ENCODE measurements at places on chromosomes 11 and 22.

DNA sequence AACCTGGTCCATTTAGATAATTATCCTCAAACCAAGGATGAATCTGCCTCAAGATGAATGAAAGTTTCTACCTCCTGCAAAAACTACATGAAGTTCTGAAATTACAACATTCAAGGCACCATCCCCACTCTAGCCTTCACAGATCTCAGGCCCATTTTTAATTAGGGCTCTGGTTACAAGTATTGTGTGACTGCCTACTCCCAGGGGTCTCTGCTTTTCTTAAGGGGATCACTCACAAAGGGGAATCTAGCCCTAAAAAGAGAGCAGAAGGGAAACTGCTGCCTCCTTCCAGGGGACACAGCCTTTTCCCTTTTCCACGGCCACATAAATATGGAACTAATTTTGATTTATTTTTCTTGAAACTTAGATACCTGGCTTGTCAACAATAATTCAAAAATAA, 17.4 kb upstream of the TMEM135 start:
- DNase-seq = no peak

GRCh38 chr22:41842996-41843970, 10.4 kb downstream of the SREBF2 start:
- DNase-seq = peak; percentile 48

- no peak for DNase-seq
Measured at GRCh38 chr11:10496296-10496936, 41.4 kb downstream of the AMPD3 start.

DNA sequence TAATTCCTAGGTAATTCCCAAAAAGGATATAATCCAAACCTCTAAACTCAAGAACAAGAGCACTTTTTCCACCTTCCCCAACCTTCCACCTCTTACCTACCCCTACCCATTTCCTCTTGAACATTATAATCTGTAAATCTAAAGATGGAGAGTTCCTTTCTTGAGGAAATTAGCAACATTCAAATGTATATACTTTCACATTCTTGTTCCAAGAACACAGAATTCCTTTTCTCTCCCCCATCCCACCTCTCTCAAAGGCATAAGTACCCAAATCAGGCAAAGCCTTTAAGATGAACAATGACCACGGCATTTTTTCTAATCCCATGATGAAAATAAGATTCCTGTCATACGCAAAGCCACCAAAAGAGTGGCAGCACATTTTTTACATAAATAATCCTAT, 18.3 kb downstream of the RRAS2 start:
- no peak for DNase-seq

DNA sequence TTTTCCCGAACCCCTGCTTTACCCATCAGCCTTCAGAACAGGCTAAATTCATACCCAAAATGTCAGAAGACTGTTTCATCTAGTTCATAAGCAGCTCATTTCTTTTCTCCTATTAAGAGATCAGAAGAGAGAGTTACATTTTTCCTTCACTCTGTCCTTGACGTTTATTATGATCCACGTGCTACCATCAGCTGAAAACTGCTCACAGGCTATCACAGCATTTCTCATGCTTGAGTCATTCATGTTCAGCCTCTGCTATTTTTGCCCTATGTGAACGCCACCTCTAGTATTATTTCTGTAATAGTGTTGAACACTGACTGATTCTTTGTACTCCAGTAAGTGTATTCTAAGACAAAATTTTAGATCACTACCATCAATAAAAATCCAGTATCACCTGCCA, 51.9 kb downstream of the SLC1A2 start:
- no peak for DNase-seq

DNA sequence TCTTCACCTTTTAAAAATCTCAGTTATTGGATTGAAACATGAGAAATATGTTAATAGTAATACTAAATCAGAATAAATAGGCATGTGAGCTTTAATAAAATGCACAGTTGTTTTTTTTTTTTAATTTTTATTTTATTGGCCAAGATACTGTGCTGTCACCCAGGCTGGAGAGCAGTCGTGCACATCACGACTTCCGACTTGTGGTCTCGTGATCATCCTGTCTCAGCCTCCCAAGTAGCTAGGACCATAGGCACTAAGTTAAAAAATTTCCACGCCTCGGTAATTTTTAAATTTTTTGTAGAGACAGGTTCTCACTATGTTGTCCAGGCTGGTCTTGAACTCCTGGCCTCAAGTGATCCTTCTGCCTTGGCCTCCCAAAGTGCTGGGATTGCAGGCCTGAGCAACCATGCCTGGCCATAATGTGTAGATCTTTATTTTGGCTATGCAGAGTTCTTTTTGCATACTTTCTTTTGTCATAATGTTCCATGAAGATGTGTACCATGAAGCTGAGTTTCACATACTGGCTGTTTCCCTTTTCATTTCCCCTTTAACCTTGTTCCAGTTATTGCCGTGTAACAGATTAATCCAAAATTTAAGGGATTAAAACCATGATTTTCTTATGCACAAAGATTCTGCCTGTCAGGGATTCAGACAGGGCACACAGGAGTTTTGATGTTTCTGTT, 16.0 kb downstream of the CAPRIN1 start:
- DNase-seq = no peak

DNA sequence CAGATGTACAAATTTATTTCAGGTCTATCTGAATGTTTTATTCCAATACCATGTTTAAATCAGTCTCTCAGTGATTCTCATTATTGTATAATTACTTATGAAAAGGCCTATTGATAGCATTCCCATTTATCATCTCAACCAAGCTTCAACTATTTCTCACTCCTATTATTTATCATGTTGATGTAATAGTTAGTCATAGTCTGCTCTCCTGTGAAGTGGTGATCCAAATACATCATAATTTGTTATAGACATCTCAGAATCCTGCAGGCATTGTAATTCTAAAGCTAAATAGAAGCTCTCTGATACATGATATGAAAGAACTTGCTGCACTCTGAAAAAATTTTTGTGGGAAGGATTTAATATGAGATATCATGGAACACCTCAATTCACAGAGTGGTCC, 21.8 kb upstream of the OR8G1 start:
- DNase-seq = no peak

DNA sequence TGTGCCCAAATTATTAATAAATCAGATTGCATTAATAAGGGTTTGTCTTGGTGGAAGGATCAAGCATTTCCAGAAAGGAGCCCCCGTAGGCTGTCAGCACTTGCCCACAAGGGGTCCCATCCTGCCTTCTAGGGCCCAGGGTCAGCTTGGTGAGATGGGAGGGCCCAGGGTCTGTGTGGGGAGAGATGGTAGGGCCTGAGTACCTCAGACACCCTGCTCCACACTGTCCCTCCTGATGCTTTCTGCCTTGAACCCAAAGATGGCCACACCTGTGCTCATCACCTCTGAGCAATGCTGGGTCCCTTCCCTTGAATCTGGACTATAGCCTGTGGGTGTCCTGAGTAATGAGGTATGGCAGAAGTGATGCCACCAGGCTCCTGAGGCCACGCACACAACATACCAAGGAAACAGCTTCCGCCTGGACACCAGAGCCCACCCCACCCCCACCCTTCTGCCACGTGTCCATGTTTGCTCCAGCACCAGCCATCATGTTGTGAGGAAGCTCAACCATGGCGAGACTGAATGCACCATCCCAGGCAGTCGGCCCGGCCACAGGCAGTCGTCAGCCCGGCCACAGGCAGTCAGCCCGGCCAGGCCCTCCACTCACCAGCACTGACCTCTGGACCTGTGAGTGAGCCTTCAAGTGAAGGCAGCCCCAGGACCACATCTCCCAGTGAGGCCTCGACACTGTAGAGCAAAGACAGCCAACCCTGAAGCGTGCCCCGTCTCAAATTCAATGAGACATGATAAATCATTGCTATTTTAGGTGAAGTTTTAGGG, 6.8 kb downstream of the BET1L start:
- peak; percentile 3 for DNase-seq

- no peak for DNase-seq
Measured at GRCh38 chr11:131980888-131981668, 610.7 kb downstream of the NTM start.

DNA sequence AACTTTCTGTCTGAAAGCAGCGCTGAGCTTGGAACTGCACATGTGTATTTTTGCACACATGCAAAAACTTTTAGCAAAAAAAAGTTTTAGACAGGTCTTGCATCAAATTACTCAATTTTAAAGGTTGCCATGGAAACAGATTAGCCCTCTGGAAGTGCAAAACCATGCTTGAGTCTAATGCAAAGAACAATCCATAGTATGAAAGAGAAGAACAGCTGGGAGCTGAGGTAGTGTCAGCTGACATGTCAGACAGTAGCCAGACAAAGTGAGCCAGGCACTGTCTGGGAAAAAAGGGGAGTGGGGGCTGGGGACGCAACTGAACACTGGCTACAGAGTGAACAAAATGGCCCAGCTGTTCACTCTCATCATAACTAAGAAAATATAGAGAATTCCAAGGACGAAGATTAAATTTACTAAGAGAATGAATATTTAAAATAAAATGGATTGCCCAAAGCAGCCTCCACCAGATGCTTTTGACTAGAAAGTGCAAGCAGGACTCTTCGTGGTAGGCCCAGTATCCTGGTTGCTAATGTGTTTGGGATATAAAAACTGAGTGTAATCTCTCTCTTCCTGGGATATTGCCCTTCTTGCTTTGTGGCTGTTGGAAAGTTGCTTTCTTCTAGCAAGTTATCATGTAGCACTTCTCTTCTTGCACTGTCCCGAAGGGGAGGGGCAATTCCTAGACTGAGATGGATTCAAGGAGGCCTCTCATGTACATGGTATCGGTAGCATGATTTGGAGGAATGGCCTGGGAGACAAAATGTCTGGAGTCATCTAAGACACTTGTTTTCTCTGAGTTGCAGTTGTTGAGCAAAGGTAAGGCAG, 434.1 kb upstream of the FAT3 start:
- DNase-seq = no peak

GRCh38 chr11:19419021-19419750, 178.4 kb upstream of the E2F8 start:
- no peak for DNase-seq

DNA sequence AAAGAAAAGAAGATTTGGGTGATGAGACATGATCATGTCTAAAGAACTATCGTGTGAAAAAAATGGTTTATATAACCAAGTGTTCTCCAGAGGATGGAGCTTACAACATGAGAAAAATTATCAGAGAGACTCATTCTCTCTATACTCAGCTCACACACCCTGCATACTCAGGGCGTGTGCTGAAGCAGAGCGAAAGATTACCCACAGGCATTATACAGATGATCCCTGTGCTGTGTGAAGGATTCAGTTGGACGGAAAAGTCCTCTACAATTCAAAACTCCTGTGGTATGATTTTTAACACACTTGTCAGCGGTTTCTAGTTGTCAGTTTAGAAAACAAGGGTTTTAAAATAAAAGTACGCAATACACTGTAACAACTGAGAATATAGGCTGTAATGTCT, 267.3 kb downstream of the DLG2 start:
- DNase-seq = no peak

GRCh38 chr11:12542186-12542935, 131.9 kb upstream of the TEAD1 start:
- DNase-seq = no peak

DNA sequence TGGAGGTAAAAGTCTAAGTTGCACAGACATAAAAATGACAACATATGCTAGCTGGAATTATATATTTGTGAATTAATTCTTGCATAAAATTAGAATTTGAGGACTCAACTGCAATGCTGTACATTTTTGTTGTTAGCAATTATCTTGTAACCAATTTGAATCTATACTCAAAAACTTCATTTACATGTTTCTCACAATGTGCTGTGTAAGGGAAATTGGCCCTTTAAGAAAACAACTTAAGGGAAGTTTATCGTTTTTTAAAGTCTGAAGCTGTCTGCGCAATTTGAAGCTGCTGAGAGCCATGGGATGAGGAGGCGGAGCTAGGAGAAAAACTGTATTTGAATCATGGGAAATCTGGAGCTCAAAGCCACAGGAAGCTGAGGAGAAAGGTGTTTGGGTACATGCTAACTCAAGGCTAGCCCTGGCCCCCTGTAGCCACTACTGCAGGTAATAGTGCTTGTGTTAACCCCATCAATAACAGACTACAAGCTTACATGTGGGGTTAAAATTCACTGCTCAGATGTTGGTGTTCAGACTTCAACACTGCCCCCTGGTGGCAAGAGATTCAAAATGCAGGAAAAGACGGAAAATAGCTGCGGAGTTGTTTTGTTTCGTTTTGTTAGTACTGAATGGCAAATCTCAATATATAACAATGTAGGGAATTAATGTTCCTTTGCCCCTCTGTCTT, 126.1 kb downstream of the BRD1 start:
- DNase-seq = no peak

GRCh38 chr11:17780668-17781067, 46.1 kb downstream of the KCNC1 start:
- no peak for DNase-seq

All from stimulated activated CD4-positive, alpha-beta T cell treated with anti-CD3 and anti-CD28 coated beads, Interleukin-4, amount 100 ng/mL, for 24 hours (primary cell).